Tibial nerve (tissue), 4 donors: ENCODE measurements at places on chromosomes 2 and 18. TPM values are rescaled to one million over a fixed set of nuclear protein-coding genes. Genes with fewer than 3 reads are reported as not detected.

MMADHC gene
- 44.5 TPM for total RNA-seq

GRCh38 chr2:169222665-169223064 is 139.7 kb downstream of the LRP2 start:
- no peak overlapping the region for H3K27ac ChIP-seq
- H3K36me3 ChIP-seq = no peaks in the 10 kb centered on the region
- H3K4me3 ChIP-seq = no peak overlapping the region
- H3K4me1 ChIP-seq = no peaks in the 10 kb centered on the region
- no peaks in the 10 kb centered on the region for H3K27me3 ChIP-seq
- no peak for DNase-seq

PTPRN gene
- not detected for total RNA-seq

DNA sequence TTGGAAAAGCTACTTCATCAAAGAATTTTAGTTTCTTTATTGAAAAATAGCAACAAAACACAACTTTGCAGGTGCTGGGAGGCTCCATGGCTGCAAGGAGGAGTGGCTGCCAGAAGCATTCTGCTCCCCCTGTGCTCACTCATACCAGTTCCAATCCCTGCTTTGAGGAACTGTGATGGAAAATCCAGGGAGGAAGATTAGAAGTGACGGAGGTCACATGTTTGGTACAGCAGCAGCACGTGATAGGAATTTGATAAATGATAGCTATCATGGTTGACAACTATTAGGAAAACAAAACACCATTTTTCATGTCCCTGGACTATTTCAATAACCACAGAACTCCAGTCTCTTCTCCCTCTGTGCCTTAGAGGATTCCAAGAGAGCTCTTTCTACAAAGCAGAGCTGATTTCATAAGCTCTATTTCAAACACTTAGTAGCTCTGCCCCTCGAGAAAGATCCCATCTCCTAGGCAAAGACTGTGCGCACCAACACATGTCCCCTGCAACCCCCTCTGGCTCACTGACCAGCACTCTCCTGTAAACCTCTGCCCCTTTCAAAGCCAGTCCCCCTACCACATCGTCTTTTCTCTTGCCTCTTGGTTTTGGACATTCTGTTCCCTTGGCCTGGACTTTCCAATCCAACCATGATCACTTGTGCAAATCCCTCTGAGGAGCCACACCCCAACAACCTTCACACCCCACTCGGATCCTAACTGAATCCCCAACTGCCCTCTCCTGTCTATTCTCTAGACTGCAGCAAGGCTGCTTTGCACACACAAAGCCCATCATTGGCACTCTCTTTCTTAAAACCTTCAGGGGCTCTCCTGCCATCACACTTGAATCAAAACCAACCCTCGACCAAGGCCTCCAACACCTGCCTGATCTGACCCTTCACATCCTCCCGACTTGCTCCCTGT is 352.4 kb upstream of the PKDCC start:
- H3K27ac ChIP-seq = no peak overlapping the region
- H3K4me1 ChIP-seq = peaks cover 13% of the 10 kb centered on the region
- no peaks in the 10 kb centered on the region for H3K36me3 ChIP-seq
- no peak for DNase-seq

TMEM87B gene
- total RNA-seq = 16.3 TPM

GRCh38 chr2:172162225-172162733 is 59.6 kb upstream of the DLX2 start:
- H3K27ac ChIP-seq = no peak overlapping the region
- H3K27me3 ChIP-seq = no peaks in the 10 kb centered on the region
- no peaks in the 10 kb centered on the region for H3K4me1 ChIP-seq
- no peak overlapping the region for H3K4me3 ChIP-seq

GRCh38 chr2:181614874-181615638 is 41.8 kb downstream of the CERKL start:
- H3K36me3 ChIP-seq = no peaks in the 10 kb centered on the region
- H3K4me1 ChIP-seq = no peaks in the 10 kb centered on the region
- H3K4me3 ChIP-seq = no peak overlapping the region
